Caki2 (cell line): ENCODE measurements at places on chromosomes 2 and 18.

DNA sequence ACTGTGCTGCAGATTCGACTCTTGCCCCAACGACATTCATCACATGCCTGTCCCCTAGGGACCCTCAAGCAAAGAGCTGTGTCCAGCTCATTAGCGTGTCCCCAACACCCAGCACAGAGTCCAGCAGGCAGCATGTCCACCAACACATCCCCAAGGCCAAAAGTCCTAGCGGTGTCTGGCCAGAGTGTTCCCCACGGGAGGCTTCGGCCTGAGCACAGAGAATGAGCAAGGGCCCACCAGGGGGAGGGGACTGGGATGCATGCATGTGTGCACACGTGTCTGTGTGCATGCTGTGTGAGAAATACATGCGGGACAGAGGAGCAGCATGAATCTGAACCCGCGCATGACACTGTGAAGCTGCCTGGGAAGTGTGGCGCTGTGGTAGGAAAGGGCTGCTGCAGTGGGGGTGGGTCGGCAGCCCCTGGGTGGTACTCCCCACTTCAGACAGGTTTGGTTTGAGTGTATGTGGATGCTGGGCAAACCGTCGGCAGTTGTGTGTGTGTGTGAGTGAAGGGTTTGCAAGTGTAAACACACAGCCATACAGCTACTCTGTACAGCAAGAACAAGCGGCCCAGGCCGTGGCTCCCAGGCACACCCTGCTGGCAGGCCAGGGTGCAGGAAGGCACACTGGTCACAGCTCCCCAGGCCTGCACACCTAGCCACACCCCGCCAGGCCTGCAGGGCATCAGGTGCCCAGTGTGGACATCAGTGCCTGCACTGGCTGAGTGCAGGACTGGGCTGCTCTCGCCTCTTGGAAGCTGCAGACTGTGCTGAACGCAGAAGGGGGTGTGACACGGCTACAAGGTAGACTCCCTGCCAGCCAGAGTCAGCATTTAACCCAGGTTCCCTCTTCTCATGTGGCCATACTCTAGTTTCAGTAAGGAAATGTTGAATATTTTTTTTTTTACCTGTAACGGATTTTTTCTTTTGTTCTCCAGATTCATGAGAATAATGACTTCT, 19.5 kb upstream of the HES6 start:
- no peak for DNase-seq

- no peak for DNase-seq
Measured at GRCh38 chr2:184743096-184743495, 144.8 kb downstream of the ZNF804A start.

- DNase-seq: no peak
Measured at GRCh38 chr18:48922226-48922800, 28.5 kb downstream of the SMAD7 start.

DNA sequence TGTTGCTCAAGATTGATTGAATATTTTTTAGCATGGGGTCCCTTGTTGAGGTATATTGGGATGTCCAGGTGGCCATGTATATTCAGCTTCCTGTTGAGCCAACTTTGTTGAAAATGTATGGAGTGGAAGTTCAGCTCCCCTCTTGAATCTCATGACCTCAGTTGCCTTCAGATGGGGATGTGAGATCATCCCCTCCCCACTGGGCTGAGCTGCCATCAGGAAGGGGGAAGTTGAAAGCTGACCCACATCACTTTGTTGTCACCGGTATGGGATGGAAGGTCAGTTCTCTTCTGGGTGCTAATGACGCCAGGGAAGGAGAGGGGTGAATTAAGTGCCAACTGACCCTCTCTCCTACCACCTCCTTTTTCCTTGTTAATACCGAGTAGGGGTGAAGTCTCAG, 33.9 kb downstream of the ACOXL start:
- DNase-seq: no peak

- DNase-seq: no peak
Measured at GRCh38 chr2:128493880-128494279, 175.2 kb upstream of the HS6ST1 start.

DNA sequence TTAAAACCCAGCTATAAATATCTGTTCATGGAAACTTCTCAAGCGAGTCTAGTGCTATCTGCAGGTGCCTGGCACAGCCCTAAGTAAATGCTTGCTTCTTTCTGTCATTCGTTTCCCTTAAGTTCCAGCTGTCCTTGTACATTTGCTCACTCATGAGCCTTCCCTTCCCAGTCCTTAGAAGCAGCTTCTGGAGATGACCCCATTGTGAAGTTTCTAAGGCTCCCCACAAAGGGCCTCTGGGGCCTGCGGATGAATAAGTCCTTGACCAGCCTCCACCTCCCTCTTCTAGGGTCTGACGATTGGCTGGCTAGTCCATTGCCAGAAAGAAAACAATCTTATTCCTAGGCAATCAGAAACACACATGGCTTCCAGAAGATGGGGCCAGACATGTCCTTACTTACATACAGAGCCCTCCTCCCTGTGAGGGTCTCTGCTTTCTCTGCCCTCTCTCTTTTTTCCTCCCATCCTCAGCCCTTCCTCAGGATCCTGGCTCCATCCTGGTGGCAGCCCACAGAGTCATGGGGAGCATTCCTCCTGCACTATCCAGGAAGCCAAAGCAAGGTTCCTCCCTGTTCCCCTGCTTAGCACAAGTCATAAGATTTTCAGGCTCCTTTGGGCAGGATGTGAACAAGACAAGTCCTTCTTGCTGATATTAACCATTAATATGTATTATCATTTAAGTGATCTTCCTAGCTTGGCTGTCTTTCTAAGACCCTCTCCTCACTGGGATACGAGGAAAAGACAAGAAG, 87.3 kb downstream of the TNFRSF11A start:
- DNase-seq: no peak

GRCh38 chr2:190023860-190024259, 38.7 kb downstream of the MSTN start:
- DNase-seq: peak; percentile 20

- peak; percentile 66 for DNase-seq
Measured at GRCh38 chr2:201795607-201796477, 10.5 kb upstream of the CDK15 start.

GRCh38 chr18:45806226-45806625, 19.2 kb upstream of the SIGLEC15 start:
- no peak for DNase-seq

GRCh38 chr2:21231985-21232384, 108.2 kb downstream of the TDRD15 start:
- no peak for DNase-seq

DNA sequence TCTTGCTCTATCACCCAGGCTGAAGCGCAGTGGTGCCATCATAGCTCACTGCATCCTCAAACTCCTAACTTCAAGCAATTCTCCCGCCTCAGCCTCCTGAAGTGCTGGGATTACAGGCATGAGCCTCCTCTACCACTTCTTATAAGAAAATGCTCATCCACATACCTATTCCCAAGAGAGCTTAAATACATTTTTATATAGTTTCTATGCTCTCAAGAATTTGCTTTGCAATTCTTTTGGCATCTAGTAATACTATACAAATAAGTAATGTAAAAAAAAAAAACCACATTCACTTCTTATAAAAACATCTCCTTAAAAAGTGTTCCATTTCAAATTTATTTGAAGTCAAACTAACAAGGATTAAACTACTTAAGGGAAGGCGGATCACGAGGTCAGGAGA, 197.3 kb downstream of the DNAH7 start:
- DNase-seq: no peak

- DNase-seq: no peak
Measured at GRCh38 chr2:230443541-230443940, 27.5 kb downstream of the SP100 start.

DNA sequence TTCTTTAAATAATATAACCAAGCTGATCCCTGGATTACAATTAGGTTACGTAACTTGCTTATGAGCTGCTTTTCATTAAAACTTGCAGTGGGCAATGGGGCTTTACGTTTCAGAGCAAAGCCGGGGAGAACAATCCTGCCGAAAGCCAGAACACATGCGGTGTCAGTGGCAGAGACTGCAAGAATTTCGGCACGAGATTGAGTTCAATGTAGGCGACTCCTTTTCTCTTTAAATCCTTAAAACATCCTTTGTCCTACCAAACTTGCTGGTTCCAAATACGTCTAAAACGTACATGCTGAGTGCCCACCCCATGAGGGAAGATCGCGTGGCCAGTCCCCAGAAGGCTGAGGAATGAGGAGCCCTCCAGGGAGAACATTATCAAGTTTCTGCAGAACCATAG, 36.8 kb upstream of the NCOA1 start:
- no peak for DNase-seq

- DNase-seq: no peak
Measured at GRCh38 chr2:238883421-238883901, 35.6 kb downstream of the TWIST2 start.

DNA sequence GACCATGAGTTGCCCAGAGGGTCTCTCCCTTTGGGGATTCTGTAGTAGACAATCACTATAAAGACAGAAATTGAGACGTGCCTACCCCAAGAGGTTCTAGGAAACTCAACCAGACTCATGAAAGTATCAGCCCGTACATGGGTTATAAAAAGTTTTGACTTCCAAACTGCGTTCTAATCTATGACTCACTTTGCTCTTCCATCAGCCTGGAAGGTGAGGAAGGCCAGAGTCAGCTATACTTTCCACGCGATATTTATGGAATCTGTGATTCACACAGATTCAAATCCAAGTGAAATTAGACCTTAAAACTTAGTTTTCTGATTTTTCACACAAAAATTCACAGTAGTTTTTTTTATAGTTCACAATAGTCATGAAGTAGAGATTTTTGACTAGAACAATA, 7.7 kb upstream of the LYPD1 start:
- no peak for DNase-seq

GRCh38 chr2:188853307-188853706, 120.9 kb upstream of the COL3A1 start:
- no peak for DNase-seq

- DNase-seq: no peak
Measured at GRCh38 chr2:166246901-166247300, 119.1 kb upstream of the SCN1A start.

- no peak for DNase-seq
Measured at GRCh38 chr2:189641002-189641401, 20.3 kb upstream of the ASNSD1 start.

DNA sequence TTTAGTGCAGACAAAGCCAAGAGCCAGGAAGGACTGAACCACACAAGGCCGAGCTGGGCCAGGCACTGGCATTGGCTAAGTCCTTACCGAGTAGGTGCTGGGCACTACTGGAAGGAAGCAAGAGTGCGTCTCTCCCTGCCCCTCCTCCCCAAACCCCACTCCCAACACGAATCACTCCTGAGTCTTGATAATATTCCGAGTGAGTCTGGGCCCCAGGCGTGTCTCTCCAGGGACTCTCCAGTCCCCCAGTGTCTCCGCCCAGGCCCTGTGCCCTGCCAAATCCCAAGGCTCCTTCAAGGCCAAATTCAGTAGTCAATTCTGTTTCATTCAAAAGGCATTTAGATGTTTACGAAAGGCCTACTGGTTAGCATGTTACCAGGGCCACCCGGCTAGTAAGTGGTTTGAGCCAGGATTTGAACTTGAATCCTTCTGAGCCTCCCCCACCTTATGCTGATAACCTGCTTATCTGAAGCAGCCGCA, 82.8 kb downstream of the GLI2 start:
- DNase-seq: no peak

GRCh38 chr2:98160554-98160953, 73.6 kb downstream of the VWA3B start:
- DNase-seq: no peak

- DNase-seq: no peak
Measured at GRCh38 chr2:190933361-190933760, 52.7 kb downstream of the GLS start.

DNA sequence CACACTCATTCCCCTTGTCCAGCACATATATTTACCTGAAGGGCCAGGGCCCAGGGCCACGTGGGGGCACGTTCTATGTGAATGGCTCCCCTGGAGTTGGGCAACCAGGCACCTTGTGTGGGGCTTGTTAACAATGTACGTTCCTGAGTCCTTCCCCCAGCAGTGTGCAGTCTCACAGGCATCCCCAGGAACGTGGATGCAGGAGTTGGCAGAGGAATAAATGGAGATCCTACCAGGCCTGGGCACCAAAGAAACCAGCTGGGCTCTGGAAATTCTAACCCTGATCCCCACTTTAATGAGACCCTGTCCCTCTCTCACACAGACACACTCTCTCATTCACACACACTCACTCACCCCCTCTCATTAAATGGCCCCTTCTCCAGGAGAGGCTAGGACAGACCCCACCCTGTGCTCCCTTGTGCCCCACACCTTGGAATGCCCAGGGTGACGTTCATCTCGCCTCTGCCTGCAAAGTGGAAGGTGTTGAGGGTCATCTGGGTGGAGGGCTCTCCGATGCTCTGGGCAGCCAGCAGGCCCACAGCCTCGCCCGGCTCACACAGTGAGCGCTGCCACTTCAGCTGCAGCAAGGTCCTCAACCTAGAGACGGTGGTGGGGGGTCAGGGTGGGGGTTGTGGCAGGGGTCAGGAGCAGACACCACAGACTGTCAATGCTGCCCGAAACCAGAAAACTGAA, 65.6 kb downstream of the POLR1A start:
- no peak for DNase-seq

- no peak for DNase-seq
Measured at GRCh38 chr2:50004667-50005066, 850.4 kb upstream of the FSHR start.

DNA sequence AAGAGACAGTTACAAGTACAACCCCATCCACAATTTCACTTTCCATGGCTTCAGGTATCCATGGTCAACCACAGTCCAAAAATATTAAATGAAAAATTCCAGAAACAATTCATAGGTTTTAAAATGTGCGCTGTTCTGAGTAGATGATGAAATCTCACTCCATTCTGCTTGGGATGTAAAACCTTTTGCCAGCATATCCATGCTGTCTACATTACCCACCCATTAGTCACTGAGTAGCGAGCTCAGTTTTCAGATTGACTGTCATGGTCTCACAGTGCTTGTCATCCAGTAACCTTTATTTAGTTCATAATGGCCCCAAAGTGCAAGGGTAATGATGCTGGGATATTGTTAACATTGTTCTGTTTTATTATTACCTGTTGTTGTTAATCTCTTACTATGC, 40.5 kb downstream of the SMAD4 start:
- no peak for DNase-seq

DNA sequence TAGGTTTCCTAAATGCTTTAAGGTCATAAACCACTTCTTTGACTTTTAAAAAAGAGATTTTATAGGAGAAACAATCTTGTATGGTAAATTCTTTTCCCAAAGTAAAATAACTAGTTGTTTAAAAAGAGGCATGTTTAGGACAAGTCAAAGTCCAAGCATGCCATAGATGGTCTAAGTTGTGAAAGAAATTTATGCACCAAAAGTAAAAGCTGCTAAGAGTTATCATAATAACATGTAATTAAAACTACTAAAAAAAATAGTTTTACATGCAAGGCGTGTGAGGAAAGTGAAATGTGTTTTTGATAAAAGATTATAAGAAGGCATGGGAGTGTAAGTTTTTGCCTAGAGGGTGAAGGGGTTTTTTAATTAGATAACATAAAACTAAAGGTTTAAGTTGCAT, 22.5 kb downstream of the FAM210A start:
- DNase-seq: peak; percentile 46
